ENCODE measurements at places on chromosomes 4 and X.

DNA sequence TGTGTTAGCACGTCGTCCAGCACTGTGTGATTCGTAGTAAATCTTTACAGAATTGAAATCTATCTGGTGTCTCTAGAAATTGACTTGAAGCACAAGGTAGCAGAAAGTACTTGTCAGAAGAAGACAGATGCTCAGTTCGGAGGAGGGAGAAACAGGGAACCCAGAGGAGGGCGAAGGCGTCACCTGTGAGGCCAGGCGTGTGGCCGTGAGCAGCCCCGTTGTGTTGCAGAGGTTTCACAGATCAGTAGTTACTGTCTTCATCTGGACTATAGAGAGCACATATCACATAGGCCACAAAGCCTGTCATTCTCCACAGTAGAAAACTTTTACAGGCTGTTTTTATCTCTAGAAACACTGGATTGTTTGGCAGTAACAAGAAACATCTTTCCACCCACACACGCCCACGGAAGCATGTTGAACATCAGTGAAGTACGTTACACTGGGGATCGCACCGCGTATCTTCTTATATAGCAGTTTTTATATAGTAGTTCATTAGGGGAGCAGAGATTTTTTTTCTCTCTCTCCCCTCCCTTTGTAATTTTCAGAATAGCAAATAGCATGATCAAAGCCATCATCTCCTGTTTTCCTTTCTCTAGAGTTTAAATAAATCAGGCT lies 48.1 kb upstream of the TLR3 start:
- DNase-seq: no peak

DNA sequence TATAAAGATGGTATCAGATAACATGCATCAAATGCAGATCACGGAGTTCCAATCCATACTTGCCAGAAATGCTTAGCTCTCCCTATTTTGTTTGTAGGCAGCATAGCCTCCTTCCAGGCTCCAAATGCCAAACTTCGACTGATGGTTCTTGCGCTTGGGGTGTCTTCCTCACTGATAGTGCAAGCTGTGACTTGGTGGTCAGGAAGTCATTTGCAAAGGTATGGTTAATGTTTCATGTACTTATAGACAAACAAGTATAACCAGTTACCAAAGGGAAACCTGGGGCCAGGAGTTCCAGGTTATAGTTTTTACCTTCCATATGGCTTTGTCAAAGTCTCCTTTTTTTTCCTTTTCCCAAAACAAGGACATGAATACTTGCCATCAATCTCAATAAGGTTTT lies 5.3 kb downstream of the CWH43 start:
- no peak for DNase-seq

DNA sequence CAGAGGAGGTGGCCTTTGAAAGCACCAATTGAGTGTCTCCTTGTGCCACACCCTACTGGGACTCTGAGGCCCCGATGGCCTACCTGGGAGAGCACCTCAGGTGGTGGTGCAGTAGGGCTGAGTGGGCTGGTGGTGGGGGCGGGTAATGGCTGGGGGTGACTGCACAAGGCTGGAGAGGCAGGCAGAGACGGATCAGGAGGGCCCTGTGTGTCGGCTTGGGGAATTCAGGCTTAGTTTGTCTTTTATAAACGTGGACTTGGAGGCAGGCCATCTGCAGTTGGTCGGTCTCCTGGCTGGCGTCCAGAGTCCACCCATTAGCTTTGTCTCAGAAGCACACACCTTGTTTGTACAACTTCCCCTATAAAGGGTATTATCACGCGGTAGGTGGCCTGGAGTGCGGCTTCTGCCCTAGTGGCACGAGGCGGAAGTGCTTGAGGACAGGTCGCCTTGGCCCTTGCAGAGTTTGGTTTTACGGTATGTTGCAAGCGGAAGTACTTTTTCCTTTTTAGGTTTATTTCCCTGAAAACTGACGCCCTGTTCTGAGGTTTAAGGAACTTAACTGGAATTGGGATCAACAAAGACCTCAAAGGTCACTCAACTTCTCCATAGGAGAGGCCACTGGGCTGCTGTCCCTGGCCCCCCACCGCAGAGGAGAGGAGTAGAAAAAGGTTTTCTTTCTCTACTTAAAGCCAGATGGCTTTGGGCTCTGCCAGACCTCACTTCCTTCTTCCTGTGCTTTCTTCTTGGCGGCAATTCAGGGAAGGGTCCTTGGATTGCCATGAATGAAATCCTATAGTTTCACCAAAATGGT lies 8.0 kb downstream of the TBC1D14 start:
- no peak for DNase-seq

- no peak for DNase-seq
Measured at GRCh38 chrX:40107291-40108161, 9.8 kb upstream of the BCOR start.

DNA sequence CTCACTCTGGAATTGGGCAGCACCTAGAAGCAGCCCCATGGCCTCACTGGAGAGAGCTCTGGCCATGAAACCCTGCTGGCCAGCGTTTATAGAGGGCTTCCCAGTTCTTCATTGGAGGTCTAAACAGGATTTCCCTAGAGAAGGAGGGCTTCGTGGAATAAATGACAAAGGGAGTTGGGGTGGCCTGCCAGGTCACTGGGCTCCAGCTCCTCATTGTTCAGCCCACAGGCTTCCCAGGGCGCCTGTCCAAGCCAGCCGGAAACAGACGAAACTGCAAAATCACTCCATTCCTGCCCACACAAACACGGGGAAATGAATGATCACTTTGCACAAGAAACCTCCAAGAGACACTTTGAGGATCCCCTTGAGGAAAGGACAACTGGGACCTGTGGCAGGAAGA lies 189.7 kb downstream of the TSPAN5 start:
- DNase-seq: no peak

GRCh38 chr4:101114936-101115372 lies 232.4 kb downstream of the PPP3CA start:
- DNase-seq: no peak

DNA sequence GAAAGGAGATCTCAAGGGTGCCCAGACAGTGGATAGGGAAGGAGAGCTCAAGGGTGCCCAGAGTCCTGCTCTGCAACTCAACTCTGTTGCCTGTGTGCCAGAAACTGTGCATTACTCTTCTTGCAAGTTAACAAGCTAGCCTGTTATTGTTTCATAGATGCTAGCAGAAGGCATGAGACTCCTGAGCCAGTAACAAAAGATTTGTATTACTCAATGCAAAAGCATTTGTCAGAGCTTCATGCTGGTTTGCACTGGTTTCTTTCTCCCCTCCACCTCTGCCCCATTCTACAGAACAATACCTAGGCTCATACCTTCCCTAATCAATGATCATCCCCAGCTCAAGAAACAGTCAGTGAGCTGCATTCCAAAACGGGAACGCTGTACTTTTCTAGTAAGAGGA lies 124.5 kb upstream of the NEIL3 start:
- no peak for DNase-seq

DNA sequence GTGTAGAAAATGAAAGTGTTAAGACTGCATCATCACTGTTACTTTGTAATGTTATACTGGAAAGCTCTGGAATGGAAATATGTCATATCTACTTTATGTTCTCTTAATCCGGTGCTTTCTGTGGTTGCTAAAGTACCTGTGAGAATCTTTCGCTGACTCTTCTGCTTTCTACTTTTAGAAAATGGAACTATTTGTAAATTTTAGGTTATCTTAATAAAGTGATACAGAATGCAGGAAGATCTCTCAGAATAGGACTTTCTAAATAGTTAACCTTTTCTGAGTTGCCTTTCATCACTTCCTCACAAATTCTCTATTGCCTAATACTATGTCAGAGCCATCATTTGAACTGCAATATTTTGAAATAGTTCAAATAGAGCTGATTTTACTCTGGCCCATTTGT lies 69.3 kb downstream of the BMP2K start:
- no peak for DNase-seq

GRCh38 chrX:3143043-3143799 lies 102.0 kb downstream of the ARSF start:
- DNase-seq: no peak

- no peak for DNase-seq
Measured at GRCh38 chrX:84186603-84187532, 1.1 kb downstream of the RPS6KA6 start.

GRCh38 chr4:21507439-21507838 lies 441.1 kb downstream of the KCNIP4 start:
- no peak for DNase-seq

GRCh38 chr4:93814722-93815121 lies 13.8 kb upstream of the ATOH1 start:
- no peak for DNase-seq

Measured in vagina (tissue), 2 donors.